ENCODE measurements at places on chromosomes 4 and X.

DNA sequence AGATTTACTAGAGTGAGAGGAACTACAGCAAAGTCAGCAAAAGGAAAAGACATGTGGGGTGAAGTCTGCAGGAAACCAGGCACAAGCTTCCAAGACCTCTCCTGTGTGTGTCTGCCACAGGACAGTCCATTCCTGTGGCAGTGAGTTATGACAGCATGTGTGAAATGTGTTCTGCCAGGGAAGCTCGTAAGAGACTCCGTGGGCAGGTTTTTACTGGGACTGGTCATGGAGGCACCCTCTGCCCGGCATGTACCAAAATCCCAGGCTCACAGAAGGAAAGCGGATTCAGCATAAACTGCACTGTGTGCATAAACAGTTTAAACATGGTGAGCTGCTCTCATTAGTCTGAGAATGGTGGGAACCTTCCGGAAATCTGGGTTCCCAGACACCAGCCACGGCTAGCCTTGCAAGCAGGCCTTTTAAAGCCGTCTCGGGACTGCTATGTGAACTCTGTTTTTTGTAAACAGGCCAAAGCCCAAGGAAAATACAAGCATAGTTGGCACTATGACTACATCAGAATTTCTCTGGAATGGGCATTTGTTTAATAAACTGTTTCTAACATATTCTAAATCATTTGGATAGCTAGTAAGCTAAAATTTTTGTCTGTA is 288.5 kb downstream of the TENM3 start:
- no peak for DNase-seq

GRCh38 chr4:101155368-101155767 is 192.0 kb downstream of the PPP3CA start:
- DNase-seq: no peak

DNA sequence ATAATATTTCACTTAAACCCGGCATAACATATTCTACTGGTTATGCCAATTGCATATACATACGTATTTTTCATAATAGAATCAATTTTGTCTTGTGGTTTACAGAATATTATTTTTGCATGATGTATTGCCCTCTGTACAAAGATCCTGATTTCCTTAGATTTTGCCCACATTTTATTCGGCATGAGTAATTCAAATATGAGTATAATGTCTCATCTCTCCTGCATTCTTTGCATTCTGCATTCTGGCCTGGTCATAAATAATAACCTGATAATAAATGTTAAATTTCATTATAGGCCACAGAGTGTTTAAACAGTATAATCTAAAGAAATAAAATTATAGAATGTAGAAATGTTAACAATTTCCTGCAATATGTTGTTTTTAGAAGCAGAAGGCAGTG is 205.3 kb downstream of the TLL1 start:
- no peak for DNase-seq

GRCh38 chrX:110172215-110172614 is 145.7 kb downstream of the AMMECR1 start:
- DNase-seq: no peak

- DNase-seq: no peak
Observed at GRCh38 chr4:4477796-4478195, 64.1 kb downstream of the STX18 start.

DNA sequence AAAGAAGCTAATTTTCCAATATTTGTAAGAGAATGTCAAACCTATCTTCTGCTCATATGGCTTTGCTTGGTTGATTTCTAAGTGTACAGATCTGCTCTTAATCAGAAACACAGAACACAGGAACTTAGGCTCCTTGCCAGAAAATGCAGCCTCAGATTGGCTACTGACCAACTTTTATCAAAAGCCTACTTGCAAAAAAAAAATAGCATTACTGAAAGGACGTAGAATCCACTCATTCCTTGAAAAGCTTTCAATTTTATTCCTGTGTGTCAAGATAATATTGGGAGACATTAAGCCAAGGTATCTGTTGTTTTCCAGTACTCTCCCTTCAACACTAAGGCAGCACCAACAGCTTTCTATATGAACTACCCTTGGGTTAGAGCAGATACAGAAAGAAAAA is 127.6 kb upstream of the INTU start:
- DNase-seq: no peak

DNA sequence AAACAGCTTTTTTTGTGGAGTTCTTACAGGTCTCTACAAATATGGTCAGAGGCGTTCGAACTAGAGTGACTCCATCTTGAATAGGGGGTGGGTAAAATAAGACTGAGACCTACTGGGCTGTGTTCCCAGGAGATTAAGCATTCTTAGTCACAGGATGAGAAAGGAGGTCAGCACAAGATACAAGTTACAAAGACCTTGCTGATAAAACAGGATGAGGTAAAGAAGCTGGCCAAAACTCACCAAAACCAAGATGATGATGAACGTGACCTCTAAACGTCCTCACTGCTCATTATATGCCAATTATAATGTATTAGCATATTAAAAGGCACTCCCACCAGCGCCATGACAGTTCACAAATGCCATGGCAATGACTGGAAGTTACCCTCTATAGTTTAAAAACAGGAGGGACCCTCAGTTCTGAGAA is 42.8 kb upstream of the SPP1 start:
- DNase-seq: no peak

GRCh38 chrX:108134724-108135123 is 43.1 kb downstream of the ATG4A start:
- DNase-seq: no peak

GRCh38 chr4:61533140-61533539 is 333.0 kb downstream of the ADGRL3 start:
- DNase-seq: no peak

DNA sequence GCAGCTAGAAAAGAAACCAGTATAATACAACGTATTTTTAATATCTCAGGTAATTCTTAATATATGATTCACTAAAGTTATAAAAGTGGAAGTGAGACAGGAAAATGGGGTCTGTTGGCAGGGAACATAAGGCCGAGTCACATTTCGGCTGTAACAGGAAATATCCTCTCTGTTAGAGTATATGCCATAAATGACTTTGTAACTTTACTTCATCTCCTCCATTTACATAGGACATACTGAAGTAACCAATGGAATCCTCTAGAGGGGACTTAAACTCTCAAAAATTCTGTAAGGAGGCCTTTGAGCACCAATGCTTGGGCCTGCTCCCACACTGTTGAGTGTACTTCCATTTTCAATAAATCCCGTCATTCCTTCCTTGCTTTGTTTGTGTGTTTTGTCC is 71.3 kb downstream of the ANKRD17 start:
- DNase-seq: no peak

DNA sequence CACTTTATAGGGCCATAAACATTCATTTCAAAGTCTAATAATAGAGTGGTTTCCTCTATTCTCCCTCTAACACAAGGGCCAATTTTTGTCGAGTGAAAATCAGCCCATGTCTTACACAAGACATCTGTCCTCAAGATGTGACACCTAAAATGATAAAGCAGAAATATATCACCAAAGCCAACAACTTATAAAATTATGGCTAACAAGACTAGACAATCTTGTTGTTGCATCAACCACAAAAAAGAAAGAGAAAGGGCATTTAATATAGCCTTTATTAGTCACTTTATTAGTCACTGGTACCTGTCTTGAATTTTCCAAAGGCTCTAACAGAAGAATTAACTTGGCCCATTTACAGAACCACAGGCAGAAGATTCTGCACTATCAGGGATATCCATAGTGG is 161.6 kb downstream of the SMIM20 start:
- DNase-seq: no peak

GRCh38 chr4:62087706-62088105 is 887.6 kb downstream of the ADGRL3 start:
- no peak for DNase-seq

DNA sequence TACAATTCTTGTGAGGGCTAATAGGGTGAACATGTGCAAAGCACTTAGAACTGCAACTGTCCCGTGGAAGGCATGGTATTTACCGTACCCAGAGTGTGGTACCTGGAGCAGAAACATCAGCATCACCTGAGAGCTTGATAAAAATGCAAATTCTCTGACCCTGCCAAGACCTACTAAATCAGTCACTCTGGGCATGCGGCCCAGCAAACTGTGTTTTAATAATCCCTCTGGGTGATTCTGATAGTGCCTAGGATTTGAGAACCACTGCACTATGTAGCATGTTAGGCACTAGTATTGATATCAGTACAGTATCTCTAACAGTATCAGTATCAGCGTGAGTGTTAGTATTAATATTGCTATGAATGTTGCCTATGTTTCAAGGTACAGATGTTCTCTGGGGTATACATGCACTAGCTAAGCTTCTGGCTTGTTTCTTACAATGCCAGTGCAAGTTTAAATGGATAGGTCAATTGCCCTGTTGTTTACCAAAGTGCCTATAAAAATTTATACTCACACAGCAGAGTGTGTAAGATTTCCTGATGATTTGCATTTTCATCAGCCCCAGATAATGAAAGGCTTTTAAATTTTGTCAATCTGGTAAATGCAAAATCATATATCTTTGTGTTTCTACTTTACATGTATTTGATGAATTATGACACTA is 354.0 kb downstream of the HS3ST1 start:
- no peak for DNase-seq

All from natural killer cell (primary cell).